Panc1 (cell line): ENCODE measurements at places on chromosomes 2 and 18.
A peak's percentile ranks its signal among the peaks of the same experiment; 100 is the strongest.

DNA sequence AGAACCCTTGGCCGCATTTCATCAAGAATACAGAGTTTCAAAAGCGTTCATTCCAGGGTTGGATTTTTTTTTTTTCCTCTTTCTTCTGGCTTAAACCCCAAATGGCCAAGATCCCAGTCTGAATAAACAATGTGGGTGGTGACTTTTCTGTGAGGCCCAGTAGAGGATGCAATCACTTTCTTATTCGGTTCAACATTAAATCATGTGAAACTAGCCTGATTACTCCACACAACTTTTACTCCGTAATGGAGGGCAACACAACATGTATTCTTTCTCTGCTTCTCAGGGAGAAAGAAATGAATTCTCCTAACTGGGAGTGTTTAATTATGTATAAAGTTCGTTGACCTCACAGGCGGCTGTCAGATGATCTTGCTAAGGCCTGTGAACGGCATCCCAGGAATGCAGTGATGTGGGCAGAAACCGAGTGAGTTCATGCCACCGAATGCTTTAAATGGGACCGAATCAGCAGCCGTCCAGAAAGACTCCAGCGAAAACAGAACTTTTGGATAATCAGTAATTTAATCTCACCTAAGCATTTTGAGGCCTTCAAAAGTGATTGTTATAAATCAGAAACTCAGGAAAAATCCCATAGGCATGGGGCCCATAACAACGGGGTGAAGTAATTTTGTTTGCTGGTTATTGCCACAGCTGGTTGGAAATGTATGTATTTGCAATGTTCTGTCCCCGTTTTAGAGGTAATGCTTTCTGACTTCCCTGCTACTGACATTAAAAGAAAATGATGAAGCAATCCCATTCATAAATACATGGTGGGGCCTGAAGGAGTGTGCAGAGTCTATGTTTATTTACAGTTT, 81.5 kb downstream of the BCL2 start:
- no peak for DNase-seq

GRCh38 chr2:207385903-207386302, 143.9 kb upstream of the CREB1 start:
- no peak for DNase-seq

GRCh38 chr2:144424559-144425240, 95.2 kb downstream of the ZEB2 start:
- no peak for DNase-seq

DNA sequence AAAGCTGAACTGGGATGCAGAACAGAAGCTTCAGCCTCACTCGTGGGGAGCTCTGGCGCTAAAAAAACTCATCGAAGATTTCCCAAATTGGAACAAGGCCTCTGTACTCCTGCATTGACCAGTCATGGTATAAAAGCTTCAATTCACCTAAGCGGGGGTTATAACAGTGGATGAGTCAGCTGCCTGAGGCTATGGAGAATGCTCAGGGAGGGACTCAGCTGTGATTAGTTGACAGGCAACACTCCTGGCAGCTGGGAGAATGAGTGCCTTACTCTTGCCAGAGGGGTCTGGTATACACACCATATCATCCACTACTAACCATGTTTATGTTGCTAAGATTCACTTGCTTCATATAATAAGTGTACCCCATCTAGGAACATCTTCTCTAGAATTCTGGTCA, 350.6 kb upstream of the VRK2 start:
- DNase-seq, result no peak

- DNase-seq, result no peak
Measured at GRCh38 chr2:36376992-36377738, 21.6 kb downstream of the CRIM1 start.

GRCh38 chr2:23940718-23941620, 706 bp downstream of the UBXN2A start:
- DNase-seq, result no peak

- DNase-seq, result no peak
Measured at GRCh38 chr2:100008956-100009355, 133.4 kb downstream of the AFF3 start.

DNA sequence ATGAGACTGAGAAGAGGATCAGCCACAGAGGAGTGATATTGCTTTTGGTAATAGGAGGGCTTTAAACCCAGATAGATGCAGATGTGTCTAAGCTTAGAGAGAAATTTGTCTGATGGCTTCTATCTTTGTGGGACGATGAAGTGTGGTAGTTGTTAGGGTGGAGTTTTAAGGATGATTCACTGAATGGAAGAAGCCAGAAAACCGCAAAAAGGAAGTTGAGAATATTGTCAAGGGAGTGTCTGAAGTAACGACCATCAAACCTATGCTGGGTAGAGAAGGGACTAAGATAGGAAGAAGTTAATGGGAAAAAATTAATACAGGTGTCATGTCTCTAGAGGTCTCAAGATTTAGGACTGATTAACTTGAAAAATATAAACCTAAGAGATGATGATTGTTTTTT, 195.6 kb upstream of the MC4R start:
- DNase-seq, result no peak

DNA sequence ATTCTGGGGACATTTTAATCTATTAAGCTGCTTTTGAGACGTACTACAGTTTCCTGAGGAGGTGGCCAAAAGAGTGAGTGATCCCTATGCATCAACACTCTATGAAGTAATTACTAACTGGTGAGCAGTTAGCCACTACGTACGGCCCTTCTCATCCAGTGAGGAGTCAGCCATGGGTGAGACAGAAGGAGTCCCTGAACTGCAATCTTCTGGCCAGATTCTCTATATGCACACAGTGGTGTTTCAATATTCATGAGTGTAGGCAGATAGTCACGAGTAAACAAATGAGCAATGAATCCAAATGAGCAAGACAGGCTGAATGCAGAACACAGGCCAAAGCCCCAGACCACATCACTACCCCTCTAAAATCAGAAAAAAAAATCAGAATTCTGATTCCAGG, 29.8 kb upstream of the TMEM214 start:
- no peak for DNase-seq

GRCh38 chr2:129396980-129397599, 582.4 kb upstream of the RAB6C start:
- DNase-seq, result peak; percentile 24

GRCh38 chr2:231923951-231924888, 2.0 kb downstream of the NPPC start:
- DNase-seq, result no peak

GRCh38 chr18:77346208-77346810, 96.7 kb downstream of the GALR1 start:
- no peak for DNase-seq

- DNase-seq, result no peak
Measured at GRCh38 chr2:171310889-171311288, 122.9 kb downstream of the METTL8 start.

- no peak for DNase-seq
Measured at GRCh38 chr18:62814132-62814759, 98.9 kb downstream of the PHLPP1 start.

DNA sequence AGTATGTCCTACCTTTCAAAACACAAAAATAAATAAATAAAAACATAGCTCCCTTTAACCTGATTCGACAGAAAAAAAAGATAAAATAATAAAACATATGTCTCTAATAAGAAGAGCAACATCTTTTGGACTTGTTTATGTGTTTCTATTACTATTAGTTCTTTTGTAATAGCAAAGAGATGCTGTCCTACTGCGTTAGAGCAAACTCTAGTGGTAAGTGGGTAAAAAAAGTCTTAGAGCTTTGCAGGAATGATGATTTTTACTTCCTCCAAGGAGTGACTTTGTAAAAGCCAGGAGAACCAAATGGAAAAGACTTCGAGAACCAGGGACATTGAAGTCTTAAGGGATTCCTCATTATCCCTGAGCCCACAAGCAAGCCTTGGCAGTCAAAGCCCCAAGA, 450.1 kb downstream of the METTL4 start:
- DNase-seq, result no peak

DNA sequence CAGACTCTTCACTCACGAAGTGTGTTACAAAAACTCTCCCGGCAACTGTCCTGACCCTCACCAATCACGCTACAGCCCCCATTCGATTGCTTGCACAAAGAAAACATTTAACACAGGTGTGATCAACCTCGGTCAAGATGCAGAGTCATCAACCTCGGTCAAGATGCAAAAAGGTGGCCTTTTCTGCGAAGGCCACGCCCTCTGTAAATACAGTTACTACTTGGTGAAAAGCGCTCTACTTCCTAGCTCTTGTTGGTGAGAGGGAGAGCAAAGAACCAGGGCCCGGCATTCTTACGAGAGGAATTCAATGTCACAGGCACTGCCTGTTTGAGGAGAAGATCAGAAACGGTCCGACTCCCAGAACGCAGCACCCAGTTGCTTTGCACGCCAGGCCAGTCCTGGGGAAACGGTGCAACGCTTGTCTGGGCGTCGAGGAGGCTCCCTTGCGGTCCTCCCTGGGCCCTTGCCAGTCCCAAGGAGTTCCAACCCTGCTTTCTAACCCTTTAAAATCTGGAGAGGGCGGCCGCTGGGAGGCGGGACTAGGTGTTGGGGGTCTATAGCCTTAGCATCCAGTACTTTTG, 1.9 kb downstream of the PIEZO2 start:
- DNase-seq, result no peak

- DNase-seq, result no peak
Measured at GRCh38 chr2:68371581-68371980, 6.5 kb downstream of the PLEK start.

DNA sequence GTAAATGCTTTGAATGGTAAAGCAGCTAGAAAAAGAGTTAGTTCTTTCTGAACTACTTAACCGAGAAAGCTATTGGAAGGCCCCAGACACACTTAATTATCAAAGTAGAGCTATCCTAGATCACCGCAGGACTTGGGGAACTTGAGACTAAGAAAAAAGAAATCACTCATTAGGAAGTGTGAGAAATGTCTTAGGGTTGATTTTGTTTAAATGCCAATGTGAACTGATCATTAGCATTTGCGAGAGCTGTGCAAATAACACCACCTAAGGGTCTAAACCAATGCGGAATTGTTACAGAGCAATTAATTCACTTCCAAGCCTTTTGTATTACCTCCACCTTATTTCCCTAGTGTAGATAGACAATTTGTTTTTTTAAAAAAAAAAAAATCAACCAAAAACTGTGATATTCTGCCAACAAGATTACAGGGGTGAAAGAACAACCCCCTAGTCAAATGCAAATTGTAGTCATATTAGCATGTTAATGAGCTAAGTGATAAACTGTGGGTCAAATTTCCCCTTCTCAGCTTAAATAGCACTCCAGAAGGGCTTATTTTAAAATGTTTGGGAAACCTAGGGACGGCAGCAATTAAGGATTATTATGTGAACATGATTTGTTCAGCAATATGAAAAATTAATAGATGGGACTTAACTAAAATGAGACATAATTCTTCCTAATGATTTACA, 246.2 kb upstream of the STON1 start:
- DNase-seq, result no peak

DNA sequence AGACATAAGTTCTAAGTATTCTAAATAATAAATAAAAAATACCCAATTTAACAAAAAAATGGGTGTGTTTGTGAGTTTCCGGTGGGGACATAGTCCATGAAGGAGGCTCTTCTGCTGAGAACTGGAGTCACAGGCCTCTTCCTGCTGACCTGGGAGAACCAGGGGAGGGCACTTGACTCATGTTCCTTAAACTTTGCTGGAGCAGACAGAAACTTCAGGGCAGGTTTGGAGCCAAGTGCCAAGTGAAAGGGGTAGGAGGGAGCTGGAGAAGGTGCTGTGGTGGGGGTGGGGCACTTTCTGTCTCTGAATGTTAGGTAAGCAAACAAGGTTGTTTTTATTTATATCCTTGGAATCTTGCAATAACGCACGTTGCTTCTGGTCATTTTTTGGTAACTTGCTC, 78.8 kb upstream of the TTN start:
- no peak for DNase-seq

- DNase-seq, result no peak
Measured at GRCh38 chr2:118922254-118922653, 19.7 kb upstream of the MARCO start.

DNA sequence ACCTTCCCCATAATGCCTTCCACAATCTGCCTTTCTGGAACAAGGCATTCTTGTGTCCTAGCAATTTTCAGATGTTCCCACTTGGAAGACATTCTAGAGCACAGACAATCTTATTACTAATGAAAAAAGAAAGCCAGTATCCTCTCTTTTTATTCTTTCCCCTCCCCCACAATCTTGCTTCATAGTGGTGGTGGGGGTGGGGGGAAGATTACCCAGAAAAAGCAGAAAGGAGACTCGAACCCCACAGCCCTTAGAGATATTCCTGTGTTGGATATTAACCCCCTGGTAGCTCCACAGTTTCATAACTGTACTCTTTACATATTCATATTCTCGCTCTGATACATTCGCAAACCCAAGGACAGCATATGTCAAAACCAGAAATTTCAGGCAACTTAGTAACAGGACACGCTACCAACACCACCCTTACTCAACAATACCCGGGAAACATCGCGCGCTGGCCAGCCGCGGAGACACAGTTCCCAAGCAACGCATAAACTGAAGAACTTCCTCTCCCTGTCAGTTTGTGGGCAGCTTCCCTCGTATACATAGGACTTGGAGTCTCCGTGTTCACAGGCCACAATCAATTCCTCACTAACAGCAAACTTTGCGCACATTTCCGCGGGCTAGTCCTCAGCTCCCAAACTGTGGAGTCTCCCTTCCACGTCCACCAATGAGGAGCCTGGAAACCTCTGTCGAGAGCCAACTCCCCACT, 793 bp downstream of the NR4A2 start:
- DNase-seq, result no peak

DNA sequence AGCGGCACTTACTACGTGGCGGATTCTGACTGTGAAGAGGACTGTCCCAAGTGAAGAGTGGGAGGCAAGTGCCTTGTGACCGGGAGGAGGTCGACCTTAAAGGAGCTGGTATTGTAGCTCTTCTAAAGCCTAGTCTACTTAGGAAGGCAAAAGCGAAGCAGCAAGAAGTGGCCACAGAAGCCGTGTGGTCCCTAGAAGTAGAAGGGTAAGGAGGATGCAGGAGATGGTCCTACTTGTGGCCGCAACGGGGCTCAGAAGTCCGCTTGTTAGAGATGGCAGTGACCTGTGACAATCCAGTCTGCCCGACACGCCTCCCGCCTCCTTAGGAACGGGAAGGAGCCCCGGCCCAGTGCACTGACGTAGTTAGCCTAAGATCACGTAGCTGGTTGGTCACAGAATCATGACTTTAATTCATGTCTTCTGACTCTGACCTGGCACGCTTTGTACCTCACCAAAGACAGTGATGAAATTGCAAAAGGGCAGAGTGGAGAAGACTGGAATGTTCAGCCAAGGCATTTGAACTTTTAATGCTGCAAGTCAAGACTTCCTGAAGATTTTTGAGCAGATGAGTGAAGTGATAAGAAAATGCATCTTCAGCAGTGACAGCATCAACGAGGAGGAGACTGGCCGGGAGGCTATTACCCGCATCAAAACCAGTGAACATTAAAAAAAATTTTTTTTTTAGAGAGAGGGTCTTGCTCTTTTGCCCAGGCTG, 749 bp upstream of the EIF2AK3 start:
- DNase-seq, result no peak
